ENCODE measurements at places on chromosomes 12 and 14.
A peak's percentile ranks its signal among the peaks of the same experiment; 100 is the strongest.

DNA sequence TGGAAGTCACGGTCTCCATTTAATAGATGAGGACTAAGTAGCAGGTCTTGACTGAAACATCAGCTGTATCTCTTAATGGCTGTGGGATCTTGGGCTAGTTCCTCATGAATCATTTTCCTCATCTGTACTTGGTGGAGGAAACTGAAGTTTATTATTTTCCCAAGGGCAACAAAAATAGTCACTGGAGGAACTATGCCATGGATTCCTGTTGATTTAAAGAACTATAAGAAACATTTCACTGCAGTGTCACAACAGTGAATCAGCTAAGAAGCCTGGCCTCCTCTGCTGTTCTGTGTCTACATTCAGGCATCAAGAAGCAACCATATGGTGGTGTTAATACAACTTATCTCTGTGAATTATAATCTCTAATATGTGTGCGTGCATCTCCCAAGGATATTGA is 200.5 kb downstream of the STXBP6 start:
- no peak for DNase-seq

DNA sequence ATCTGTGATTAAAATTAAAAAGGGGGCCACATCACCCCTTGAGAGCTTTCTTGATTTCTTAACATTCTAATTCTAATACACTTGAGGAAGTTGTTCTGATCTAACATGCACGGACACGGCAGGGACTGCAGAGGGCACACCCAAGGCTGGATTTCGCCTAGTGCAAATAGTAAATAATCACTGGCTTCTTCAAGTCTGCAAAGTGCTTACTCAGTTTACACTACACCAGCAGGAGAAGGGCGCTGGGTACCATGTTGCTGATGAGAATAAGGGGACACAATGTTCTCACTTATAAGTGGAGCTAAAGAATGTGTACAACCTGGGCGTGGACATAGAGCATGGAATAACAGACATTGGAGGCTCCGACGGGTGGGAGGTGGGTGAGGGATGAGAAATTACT is 34.2 kb downstream of the TBX5 start:
- DNase-seq = no peak

DNA sequence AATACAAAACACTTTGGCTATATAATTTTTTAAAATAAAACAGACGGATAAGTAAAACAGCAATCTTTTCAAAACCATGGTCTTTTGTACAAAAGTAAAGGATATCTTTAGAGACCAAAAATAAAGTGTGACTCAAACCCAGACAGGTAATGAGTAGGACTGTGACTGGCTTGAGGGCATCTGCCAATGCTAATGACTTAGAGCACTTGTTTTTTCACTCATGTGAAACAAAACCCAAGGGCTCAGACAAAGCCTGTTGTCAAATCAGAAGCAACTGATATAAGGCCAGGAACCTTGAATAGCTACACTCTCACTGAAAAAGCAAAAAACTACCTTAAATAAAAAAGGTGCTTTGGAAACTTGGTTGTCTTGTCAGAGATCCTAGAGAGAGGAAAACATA is 357.4 kb downstream of the TMEM117 start:
- no peak for DNase-seq

GRCh38 chr12:25245491-25245890 is 5.2 kb downstream of the KRAS start:
- no peak for DNase-seq

GRCh38 chr12:109084425-109084824 is 8.8 kb downstream of the ALKBH2 start:
- DNase-seq = no peak

DNA sequence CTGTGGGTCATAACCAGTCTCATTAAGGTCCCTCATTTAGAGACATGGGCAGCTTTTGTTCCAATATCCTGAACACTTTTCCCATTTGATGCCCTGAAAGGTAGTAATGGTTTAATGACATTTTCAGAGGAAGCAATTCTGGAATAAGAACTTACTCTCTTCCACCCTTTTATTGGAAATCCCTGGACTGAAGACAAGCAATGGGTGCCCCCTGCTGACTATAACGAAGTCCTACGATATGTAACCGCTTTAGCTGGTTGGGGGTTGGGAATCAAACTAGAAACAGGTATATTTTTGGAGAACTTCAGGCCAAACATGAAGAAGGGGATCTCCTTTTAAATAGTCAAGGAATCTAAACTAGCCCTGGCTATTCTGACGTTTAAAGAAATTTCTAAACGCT is 20.5 kb downstream of the SARNP start:
- peak; percentile 7 for DNase-seq

GRCh38 chr14:24416932-24417619 is 12.4 kb downstream of the CBLN3 start:
- DNase-seq = no peak

- no peak for DNase-seq
Measured at GRCh38 chr12:51214895-51215294, 3.0 kb downstream of the POU6F1 start.

GRCh38 chr12:84920331-84920730 is 7.7 kb upstream of the SLC6A15 start:
- DNase-seq = no peak

- no peak for DNase-seq
Measured at GRCh38 chr12:77727442-77728001, 103.2 kb upstream of the NAV3 start.

DNA sequence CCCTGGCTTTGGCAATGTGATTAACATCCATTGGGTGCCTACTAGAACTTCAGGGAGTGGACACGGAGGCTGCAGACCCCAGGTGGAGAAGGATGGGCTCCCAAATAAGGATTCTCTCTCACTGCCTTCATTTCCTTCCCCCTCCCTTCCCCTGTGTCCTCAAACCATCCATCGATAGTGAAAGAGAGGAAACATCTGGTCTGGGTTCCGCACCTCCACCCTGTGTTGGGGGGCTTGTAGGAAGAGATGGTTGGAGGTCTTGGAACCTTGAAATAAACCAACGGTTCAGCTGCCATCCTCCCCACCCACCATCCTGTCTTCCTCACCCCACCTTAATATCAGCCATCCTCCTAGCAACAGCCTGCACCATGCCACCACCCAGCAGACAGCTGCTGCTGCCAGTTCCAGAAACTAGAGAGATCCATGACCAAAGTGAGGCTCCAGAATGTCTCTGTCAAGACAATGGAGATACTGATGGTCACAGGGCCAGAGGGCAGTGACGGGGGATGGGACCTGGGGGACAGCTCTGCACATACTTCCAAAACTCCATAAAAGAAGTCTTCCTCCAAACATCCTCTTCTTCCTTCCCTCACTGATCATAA is 153.1 kb upstream of the CCND2 start:
- no peak for DNase-seq

DNA sequence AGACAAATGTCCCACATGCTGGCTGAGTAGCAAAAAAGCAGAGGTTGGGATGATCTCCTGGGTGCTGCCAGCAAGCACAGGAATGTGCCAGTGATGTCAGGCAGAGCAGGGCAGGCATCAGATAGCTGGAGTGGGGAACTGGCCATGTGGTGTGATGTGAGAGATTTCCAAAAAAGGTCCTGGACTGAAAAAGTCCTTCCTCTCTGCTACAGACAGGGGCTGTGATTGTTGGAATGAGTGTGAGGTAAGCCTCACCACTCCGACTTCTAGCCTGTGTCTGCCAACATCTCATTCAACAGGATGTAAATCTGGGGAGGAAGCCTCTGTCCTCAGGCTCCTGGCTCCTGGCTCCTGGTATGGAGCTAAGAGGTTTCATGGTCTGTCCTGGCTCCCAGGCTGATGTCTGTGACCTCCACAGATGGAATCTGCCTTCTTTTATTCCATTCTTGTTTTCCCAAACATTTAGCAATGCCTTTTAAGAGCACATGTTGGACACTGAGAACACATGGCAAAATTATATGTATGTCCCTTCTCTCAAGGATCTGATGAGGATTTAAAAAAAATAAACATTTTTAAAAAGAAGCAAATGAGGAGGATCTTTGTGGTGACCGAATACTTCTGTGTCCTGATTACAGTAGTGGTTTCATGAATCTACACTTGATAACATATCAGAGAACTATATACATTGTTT is 50.1 kb upstream of the STK38L start:
- DNase-seq = no peak

- no peak for DNase-seq
Measured at GRCh38 chr14:61099216-61099835, 118.3 kb downstream of the SLC38A6 start.

GRCh38 chr14:77181603-77182437 is at the start of gene TMEM63C:
Gene TMEM63C, plus strand, starts transcription at chr14:77181798. Its CDS starts 37,016 bp downstream, at chr14:77218814.
- peak; percentile 55 for DNase-seq

- DNase-seq = no peak
Measured at GRCh38 chr14:35368139-35368460, 36.4 kb downstream of the NFKBIA start.

GRCh38 chr12:25558586-25558985 is 5.5 kb upstream of the LMNTD1 start:
- no peak for DNase-seq

DNA sequence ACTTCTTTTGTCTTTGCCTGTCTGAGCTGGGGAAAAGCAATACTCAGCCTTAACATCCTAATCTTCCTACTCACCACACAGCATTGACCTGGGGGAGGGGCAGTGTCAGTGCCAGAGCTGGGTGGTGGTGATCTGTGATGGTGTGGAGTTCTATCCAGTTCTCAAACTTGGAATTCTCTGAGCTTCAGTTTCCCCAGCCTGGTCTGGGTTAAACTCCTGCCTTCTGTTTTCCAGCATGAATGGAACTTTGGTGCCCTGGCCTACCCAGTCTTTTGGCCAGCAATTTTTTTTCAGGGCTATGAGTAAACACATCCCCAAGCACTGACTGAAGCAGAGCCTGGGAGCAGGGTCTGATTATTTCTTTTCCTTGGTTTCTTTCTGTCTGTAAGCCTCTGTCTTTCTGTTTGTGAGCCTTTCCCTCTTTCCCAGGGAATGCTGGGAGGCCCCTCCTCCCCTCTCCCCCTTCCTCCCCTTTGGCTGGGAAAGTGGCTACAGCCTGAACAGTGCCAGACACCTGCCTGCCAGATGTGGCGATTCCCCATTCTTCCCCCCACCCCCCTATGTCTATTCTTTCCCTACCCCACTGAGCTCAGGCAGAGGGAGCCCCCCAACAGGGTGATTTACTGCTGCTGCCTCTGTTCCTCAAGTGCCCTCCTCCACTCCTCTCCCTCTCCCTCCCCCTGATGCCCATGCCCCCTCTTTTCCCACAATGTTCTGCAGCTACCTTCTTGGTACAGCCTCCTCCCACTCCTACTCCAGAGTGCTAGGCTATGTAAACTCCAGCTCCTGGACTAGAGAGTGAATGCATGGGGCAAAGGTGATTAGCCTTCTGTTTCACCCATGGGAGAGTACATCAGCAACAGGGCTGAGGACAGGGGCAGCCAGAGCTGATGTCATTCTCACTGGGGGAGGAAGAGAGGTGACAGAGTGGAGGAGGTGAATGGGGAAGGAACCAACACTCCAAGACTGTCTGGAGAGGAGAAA is 11.1 kb downstream of the GPR84 start:
- DNase-seq = no peak

- no peak for DNase-seq
Measured at GRCh38 chr14:102748806-102749205, 28.4 kb upstream of the TRAF3 start.

DNA sequence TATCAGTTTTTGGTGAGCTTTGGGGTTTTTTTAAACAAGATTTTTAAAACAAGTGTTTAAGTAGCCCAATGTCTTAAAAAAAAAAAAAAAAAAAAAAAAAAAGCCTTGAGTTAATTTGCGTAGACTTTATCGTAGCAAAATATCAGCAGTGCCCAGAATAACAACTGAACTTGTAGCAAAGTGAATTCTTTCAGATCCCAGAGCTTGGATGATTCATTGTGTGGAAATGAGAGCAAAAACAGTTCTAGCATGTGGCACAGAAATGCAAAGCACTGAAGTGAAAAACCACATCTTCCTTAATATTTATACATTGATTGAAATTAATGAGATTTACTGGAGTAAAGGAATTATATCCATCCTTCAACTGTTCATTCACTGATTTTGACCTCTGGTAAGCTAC is 258.1 kb downstream of the EGLN3 start:
- no peak for DNase-seq

GRCh38 chr12:90936230-90937005 is 18.6 kb downstream of the CCER1 start:
- no peak for DNase-seq

- DNase-seq = no peak
Measured at GRCh38 chr12:26122061-26122680, 2.7 kb downstream of the BHLHE41 start.

- DNase-seq = no peak
Measured at GRCh38 chr12:58262796-58263195, 321.4 kb downstream of the ATP23 start.
